ENCODE measurements at places on chromosomes 11 and 22.

DNA sequence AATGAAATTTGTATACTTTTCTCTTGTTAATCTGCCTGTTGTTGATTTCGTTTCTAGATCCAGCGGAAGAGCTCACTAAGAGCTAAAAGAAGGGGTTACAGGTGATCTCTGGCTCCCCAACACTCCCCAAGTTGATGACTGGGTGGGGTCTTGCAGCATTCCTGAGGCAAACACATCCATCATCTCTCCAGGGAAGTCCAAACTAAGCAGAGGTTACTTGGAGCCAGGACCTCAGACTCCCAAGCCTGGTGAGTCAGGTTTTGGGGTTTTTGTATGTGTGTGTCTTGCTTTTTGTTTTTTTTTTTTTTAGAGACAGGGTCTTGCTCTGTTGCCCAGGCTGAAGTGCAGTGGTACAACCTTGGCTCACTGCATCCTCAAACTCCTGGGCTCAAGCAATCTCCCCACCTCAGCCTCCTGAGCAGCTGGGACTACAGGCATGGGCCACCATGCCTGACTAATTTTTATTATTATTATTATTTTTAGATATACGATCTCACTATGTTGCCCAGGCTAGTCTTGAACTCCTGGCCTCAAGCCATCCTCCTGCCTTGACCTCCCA is 11.5 kb upstream of the RPS3 start:
- DNase-seq: no peak

DNA sequence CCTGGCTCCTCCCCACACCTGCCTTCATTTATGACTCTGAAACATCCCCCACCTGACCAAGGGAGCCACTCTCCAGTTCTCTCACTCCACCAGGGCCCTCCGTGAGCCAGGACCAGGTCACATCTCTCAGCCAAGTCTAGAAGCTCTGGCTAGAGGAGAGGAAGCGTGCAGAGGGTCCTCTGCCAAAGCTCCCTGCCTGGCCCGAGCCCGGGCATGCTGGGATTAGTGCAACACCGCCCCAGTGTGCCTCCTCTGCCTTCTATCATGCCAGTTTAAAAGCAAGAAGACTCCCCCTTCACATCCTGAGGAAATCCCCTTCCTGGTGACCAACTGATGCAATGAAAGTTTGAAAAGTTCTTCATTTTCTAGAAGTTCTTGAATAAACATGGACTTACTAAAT is 23.5 kb downstream of the TP53AIP1 start:
- DNase-seq: no peak

- no peak for DNase-seq
These were observed 44.6 kb downstream of the MYH9 start for GRCh38 chr22:36343070-36343719.

- DNase-seq: no peak
These were observed 1.7 kb downstream of the CSDC2 start for GRCh38 chr22:41562461-41562860.

DNA sequence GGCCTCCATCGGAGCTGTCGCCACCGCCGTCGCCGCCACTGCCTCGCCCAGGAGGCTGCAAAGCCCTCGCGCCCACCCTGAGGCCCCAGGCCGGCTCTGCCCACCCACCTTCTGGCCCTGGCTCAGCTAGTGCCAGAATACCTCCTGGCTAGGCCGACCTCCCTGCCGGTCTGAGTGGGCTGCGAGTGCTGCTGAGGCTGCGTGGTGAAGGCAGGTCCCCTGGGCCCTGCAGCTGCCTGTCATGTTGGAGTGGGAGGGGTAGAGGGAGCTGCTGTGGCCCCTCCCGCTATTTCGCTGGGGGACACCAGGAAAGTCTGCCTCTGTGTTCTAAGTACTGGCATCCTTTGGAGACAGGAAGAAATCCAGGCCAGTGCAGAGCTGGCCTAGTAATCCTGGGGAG is 34.2 kb downstream of the LRRC10B start:
- no peak for DNase-seq

- no peak for DNase-seq
These were observed 26.8 kb upstream of the MGAT3 start for GRCh38 chr22:39429916-39430575.

- no peak for DNase-seq
These were observed 4.4 kb downstream of the TP53I11 start for GRCh38 chr11:44946263-44946662.

DNA sequence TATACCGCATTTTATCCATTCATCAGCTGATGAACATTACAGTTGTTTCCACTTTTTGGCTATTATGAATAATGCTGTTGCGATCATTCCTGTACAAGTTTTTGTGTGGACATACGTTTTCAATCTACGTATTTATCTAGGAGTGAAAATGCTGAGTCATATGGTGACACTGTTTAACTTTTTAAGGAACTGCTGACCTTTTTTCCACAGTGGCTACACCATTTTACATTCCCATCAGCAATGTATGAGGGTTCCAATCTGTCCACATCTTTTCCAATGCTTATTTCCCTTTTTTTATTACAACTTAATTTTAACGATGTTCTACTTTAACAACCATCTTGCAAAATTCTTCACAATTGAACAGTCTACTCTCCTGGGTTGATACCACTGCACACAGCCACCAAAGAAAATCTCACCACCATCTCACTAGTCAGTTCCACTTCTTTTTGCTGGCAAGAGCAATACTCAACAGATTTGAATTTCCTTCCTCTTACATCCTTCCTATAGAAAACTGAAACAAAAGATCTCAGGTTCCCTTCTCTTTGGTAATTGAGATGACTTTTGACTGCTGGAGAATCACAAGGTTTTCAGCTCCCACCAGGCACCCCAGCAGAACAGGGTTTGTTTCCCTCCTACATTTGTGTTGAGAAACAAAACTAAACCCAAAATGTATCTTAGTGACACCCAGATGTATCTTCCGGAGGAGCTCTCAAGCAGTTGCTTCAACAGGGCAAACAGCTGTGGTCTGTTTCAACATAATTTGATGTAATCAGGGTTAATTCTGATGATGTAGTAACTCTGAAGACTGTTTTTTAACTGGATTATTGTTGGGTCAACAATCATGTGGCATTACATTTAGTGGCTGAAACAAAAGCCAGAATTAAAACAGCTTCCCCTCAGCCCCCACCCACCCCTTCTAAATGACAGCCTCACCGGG is 7.0 kb upstream of the GAB2 start:
- no peak for DNase-seq

DNA sequence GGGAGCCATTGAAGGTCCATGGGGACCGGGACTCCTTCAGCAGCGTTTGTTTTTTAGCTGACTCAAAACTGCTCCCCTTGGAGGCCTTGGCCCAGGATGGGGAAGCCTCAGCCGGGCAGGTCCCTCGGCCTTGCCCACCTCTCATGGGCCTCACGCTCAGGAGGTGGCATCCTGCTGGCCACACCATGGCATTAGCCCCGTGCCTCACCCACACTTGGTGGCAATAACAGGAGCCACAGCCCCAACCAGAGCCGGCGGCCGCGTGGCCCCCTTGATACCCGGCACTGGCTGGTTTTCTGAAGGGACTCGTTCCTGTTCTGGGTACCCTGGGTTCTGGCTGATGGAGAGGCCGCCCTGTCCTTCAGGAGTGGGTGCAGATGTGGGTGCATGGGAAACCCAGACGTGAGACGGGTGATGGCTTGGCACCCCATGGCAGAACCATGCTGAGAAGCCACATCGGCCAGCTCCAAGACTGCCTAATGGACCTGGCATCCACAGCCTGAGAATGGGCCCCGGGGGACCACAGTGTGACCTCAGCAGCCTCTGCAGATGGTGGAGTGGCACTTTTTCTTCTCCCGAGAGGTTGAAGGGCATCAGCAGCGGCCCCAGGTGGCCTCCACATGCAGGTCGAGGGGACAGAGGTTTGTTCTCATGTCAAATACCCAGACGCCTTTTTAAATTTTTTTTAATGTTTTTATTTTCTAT is 49.8 kb upstream of the PPARA start:
- no peak for DNase-seq

GRCh38 chr22:27868732-27869282 is 50.2 kb downstream of the PITPNB start:
- DNase-seq: no peak

- DNase-seq: no peak
These were observed 634.1 kb downstream of the TBC1D22A start for GRCh38 chr22:47396515-47396914.

DNA sequence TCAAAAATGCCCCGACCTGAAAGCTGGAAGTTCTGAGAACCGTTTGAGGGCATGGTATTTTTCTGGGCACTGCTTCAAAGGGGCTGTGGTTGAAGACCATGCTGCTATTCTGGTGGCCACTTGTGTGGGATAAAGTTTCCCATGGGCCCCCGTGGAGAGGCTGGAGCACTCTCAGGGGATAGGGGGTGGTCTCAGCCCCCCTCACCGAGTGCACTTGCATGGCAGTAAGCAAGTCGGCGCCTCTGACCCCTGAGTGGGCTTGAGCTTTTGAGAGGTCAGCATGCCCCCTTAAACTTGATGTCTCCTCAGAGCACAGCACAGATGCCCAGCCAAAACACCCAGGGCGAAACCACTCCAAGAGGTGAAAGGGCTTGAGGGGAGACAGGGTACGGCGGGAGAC is 35.6 kb downstream of the TIMP3 start:
- no peak for DNase-seq

- no peak for DNase-seq
These were observed 10.6 kb downstream of the RPL3 start for GRCh38 chr22:39308614-39309363.

- DNase-seq: no peak
These were observed 30.8 kb downstream of the SLC5A1 start for GRCh38 chr22:32073823-32074380.

- DNase-seq: no peak
These were observed 63.0 kb downstream of the GAB2 start for GRCh38 chr11:78354408-78355308.

- DNase-seq: no peak
These were observed 117.2 kb downstream of the GGTLC2 start for GRCh38 chr22:22761606-22761962.

GRCh38 chr22:42490243-42490832 is 29.3 kb downstream of the RRP7A start:
- no peak for DNase-seq

Measured in activated gamma-delta T cell (primary cell).